NCI-H1105 (cell line): ENCODE measurements at places on chromosomes 3 and 15.

- no peak for DNase-seq
Observed at GRCh38 chr3:123679712-123680386, 95.0 kb upstream of the HACD2 start.

GRCh38 chr15:33007303-33007855 lies 187.1 kb downstream of the FMN1 start:
- no peak for DNase-seq

DNA sequence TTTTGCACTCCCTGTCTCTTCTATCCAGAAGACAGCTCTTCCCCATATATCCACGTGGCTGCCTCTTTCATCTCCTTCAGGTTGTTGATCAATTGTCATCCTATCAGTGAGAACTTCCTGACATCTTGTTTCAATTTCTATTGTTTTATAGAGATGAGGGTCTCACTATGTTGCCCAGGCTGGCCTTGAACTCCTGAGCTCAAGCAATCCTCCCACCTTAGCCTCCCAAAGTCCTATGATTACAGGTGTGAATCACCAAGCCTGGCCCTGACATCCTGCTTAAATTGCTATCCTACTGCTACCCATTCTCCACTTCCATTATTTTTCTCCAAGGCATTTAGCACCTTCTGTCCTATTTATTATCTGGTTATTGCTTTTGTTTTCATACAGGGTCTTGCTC lies 44.9 kb upstream of the IREB2 start:
- no peak for DNase-seq

DNA sequence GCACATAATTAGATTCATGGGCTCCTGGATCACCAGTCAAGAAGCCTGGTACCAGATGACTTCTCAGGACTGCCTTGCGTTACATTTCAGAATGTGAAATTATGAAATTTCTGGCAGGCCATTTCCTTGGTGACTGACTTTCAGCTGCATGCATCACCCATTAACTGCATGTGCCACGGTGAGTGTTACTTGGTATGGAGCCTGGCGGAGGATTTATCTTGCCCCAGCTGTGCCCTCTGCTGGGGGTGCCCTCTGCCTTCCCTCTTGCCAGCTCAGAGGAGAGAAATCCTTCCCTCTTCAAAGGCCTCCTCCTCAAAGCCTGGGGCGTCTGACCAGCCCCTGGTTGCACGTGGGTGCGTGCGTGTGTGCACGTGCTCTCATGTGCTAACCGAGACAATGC lies 57.7 kb upstream of the CTSH start:
- no peak for DNase-seq

DNA sequence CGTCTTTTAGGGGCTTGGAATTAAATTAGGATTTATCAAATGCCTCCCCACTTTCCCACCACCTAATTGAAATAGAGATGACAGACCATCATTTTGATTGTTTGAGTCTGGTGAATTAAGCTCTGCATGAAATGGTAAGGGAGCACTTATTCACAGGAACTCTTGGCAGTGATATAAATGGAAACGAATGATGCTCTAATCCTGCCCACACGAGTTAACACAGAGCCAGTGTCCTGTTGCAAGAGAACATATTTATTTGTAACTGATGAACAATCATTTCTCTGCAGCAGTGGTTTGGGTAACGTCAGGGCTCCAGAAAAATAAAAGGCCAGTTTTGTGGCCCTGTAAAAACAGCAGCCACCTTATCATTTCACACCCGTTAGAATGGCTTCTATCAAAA lies 163.3 kb downstream of the FEZF2 start:
- no peak for DNase-seq

DNA sequence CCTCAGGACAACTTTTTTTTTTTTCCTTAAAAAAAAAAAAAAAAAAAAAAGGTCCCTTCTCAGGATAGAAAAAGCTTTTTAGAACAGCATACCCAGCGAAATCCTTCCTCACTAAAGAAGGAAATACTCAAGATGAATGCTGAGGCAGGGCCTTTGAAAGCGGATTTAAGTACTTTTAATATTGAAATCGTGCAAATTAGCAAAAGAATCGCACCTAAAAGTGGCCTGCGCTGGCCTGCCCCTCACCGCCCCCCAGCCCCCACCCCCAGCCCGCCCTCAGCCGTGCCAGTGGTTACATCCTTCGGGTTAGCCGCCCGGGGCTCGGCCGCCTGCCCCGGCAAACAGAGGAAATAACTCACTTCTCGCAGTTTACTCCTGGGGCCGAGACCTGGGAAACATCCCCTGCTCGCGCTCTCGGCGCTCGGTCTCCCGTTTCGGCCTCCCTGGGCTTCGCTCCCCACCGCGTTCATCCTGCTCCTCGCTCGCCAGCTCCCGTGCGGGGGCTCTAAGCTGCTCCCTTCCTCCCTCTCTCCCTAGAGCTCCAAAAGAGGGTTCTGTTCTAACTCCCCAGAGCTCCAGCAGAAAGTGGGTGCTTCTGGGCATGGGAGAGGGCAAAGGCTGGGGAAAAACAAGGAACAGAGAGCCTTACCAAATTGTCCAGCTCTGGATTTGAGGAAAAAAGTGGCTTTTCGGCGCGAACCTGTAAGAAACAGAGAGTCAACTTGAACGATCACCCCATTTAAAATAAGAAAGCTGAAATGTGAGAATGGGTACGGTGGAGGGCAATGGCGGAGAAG lies 5.2 kb downstream of the MEIS2 start:
- no peak for DNase-seq

GRCh38 chr3:34012102-34012461 lies 213.7 kb downstream of the PDCD6IP start:
- DNase-seq: no peak

GRCh38 chr3:10925436-10926255 lies 66.9 kb upstream of the SLC6A1 start:
- no peak for DNase-seq

DNA sequence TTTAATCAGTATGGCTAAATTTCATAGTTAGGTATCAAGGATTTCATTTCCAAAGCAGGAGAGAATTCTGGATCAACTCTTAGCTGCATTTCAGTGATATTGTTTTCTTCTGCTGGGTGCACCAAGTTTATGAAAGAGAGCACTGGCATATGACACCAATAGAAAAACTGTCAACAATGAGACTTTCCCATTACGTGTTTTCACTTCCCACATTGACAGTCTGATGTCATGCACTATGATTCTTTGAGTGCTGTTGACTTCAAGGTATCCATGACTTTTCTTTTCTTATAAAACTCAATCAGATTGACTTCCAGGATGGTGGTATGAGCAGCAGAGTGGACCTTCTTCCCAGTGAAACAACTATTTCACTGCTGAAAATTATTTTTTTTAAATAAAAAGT lies 476.1 kb downstream of the EDEM1 start:
- no peak for DNase-seq

GRCh38 chr3:50267280-50267913 lies 1.6 kb upstream of the SEMA3B start:
- no peak for DNase-seq

GRCh38 chr3:57158325-57158724 lies 6.8 kb downstream of the IL17RD start:
- DNase-seq: no peak

GRCh38 chr15:85331655-85332285 lies 48.6 kb upstream of the AKAP13 start:
- no peak for DNase-seq

GRCh38 chr3:156952011-156952410 lies 125.9 kb downstream of the LEKR1 start:
- no peak for DNase-seq

DNA sequence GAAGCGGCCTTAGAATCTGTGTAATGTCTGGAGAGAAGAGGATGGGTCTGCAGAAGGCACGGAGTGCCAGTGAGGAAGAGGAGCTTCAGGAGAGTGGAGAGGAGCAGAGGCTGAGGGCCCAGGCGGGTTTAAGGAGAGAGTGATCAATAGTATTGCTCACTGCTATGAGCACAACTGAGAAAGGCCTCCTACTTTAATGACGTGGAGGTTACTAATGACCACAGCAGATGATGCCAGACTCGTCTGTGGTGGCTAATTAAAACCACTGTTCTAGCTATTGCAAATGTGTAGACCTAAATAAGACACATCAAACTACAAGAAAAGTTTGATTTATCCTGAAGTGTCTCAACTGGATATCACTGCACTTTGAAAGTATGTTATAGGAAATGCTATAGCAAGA lies 33.2 kb downstream of the MTMR10 start:
- DNase-seq: no peak

GRCh38 chr3:58260261-58260731 lies 22.7 kb downstream of the ABHD6 start:
- no peak for DNase-seq

- no peak for DNase-seq
Observed at GRCh38 chr3:66393333-66394005, 107.4 kb downstream of the LRIG1 start.

GRCh38 chr3:58326267-58326900 lies 6.3 kb upstream of the PXK start:
- no peak for DNase-seq

- DNase-seq: no peak
Observed at GRCh38 chr3:53142986-53143385, 12.8 kb upstream of the RFT1 start.

- no peak for DNase-seq
Observed at GRCh38 chr15:76339305-76340197, 3.0 kb downstream of the ISL2 start.

DNA sequence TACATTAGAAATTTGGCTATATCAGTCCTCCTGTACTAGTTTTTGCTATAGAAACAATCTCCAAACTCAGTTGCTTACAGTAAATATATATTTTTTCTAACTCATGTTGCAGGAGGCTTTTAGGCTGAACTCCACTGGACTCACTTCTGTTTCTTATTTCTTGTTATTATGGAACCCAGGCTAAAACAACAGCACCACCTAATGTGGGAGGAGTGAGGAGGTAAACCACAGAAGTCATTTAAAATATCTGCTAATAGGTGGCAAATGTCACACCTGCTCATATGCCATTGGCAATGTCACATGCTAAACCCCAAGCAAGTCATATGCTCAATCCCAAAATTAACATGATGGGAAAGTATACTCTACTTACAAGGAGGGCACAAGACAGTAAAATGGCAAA lies 462.2 kb downstream of the PLOD2 start:
- no peak for DNase-seq

- DNase-seq: no peak
Observed at GRCh38 chr3:49619649-49620048, 54.5 kb upstream of the APEH start.

- DNase-seq: no peak
Observed at GRCh38 chr3:16512435-16513140, 911 bp downstream of the RFTN1 start.

DNA sequence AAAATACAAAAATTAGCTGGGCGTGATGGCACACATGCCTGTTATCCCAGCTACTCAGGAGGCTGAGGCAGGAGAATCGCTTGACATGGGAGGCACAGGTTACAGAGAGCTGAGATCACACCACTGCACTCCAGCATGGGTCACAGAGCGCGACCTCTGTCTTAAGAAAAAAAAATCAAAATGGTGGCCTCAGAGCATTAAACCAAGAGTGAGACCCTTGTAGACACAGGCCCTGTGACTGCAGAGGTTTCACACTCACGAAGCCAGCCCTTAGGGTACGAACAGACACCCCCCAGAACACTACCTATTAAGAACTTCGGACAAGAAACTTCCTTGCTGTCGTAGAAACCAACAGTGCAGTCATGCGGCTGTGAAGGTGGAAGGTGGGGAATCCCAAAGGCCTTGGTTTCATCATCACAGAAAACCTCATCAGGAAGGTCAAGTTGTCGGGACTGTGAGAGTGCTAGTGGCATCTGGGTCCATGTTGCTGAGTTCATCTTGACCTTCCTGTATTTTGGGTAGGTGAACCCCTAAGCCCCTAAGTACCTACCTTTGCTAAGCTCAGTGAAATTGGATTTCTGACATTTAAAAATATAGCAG lies 4.8 kb upstream of the PDE8A start:
- no peak for DNase-seq

DNA sequence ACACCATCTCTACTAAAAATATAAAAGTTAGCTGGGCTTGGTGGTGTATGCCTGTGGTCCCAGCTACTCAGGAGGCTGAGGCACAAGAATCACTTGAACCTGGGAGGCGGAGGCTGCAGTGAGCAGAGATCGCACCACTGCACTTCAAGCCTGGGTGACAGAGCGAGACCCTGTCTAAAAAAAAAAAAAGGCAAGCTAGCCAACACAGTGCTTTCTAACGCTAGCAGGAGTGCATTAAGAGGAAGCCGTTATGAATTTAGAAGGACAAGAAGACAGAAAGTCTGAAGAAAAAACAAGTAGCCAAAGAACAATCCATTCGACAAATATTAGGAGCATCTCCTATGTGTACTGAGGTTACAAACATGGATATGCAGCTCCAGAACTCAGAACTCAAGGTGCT lies 28.6 kb downstream of the BHLHE40 start:
- no peak for DNase-seq
